ENCODE measurements at places on chromosomes 5 and 9.
A peak's percentile ranks its signal among the peaks of the same experiment; 100 is the strongest.

DNA sequence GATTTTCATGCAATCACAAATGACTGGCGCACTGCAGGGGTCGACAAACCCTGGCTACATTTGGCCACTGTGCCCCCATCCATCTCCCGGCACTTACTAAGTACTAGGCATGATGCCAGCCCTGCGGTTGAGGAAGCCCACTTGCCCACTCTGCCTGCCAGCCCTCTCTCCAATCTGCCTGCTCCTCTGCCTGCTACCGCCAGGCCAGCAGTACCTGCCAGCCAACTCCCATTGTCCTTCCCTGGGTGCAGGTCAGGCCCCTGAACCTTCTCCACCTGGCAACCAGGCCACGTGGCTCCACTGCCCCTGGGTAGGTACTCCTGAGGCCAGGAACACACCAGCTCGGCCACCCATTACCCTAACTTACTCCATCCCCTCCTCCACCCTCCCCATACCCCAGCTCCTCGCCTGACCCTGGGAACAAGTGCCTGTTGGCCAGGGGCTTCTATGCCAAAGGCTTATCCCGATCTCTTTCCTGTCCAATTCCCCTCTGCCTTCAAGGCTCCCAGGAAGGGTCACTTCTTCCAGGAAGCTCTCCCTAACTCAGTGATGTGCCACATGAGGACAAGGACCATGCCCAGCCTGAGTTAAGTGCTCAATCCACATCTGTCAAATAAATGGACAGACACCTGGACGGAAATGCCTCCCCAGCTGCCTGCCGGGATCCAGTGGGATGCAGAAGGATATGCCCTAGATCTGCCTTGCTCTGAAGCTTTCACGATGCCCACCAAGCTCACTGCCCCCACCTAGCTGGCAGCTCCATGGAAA lies 6.6 kb downstream of the EEIG1 start:
- DNase-seq: no peak

DNA sequence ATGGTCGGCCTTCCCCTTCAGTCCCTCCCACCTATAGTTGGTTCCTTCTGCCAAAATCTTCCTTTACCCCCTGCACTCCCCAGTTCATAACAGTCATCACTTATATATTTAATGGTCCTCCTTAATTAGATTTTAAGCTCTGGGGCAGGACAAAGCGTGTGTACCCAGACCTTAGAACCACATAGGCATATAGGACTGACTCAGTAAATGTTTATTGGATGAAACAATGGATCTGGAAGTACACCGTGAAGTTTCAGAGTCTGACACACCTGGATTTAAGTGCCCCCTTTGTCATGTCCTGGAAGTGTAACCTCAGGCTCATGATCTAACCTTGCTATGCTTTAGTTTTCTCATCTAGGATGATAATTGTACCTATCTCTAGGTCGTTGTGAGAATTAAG lies 32.0 kb downstream of the STARD4 start:
- DNase-seq: no peak

DNA sequence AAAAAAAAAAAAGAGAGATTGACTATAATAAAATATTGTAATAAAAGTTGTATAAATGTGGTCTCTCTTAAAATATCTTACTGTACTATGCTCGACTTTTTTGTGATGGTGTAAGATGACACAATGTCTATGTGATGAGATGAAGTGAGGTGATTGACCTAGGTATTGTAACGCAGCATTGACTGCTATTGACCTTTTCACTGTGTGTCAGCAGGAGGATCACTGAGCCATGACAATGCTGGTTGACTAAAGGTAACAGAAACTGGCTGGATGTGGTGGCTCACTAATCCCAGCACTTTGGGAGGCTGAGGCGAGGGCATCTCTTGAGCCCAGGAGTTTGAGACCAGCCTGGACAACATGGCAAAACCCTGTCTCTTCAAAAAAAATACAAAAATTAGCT lies 78.6 kb upstream of the MYO10 start:
- no peak for DNase-seq

- no peak for DNase-seq
Measured at GRCh38 chr9:133505901-133506652, 18.7 kb downstream of the MYMK start.

GRCh38 chr5:141647851-141648250 lies 3.4 kb downstream of the FCHSD1 start:
- DNase-seq: no peak

DNA sequence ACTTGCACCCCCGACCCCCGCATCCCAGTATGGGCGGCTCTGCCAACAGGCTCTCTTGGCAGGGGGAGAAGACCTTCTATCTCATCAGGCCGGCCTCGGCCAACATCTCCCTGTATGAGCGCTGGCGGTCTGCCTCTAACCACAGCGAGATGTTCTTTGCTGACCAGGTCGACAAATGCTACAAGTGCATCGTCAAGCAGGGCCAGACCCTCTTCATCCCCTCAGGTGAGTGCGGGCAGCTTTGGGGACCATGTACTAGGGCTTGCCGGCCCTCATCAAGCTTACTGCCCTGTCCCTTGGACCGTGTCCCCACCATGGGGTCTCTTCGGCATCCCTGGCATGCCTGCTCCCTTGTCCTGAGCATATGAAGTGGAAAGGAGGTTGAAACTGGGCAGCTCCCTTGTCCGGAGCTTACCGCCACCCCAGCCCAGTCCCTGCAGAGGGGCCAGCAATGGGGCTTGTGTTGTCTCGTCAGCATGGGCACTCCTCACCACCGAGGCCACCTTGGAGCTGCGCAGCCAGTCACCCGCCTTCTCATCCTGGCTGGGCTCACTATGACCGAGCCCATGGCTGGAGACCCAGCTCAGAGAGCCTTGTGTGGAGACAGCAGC lies 78.1 kb downstream of the PHF2 start:
- no peak for DNase-seq

- DNase-seq: no peak
Measured at GRCh38 chr5:36944607-36945225, 68.1 kb downstream of the NIPBL start.

DNA sequence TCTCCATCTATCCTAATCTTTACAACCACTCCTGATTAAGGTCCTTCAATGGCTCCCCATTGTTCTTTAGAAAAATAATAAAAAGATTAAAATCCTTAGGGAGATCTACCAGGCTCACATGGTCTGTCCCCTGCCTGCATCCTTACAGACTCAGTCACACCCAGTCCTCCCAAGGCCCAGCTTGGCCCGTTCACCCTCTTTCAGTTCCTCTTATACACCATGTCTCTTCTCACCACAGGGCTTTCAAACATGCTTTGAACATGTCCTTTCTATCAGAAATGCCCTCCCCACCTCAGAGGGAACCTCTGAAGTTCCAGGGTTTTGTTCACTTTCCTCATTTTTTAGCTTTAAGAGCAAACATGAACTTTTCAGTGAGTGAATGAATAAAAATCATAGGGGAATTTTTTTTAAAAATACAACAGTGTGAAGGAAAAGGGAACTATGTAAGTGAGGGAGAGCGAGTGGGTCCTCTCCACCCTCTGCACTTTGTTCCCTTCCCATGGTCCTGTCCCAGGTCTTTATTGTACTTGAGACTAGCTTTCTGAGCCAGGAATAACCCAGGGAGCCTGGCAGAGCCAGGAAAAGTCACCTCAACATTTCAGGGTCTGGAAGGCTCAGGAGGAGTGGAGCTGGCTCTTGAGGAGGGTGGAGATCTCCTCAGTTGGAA lies 55.3 kb downstream of the TRPC7 start:
- no peak for DNase-seq

DNA sequence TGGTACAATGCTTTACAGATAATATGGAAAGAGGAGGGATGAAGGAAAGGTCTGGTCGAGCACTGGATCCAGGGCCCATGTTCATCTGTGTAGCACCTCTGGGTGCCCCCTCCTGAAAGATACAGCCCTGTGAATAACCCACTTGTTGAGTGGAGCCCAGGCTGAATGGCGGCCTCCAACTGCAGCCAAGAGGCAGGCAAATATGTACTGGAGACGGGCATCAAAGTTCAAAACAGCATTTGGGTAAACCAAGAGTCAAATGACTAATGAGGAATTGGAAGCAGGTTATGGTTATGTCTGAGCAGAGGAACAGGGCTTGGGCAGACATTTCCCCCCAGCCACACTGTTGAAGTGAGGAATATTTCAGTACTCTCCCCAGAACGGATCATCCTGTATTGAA lies 1.1 kb downstream of the C9 start:
- DNase-seq: no peak

- no peak for DNase-seq
Measured at GRCh38 chr5:179308563-179309382, 36.5 kb downstream of the ADAMTS2 start.

DNA sequence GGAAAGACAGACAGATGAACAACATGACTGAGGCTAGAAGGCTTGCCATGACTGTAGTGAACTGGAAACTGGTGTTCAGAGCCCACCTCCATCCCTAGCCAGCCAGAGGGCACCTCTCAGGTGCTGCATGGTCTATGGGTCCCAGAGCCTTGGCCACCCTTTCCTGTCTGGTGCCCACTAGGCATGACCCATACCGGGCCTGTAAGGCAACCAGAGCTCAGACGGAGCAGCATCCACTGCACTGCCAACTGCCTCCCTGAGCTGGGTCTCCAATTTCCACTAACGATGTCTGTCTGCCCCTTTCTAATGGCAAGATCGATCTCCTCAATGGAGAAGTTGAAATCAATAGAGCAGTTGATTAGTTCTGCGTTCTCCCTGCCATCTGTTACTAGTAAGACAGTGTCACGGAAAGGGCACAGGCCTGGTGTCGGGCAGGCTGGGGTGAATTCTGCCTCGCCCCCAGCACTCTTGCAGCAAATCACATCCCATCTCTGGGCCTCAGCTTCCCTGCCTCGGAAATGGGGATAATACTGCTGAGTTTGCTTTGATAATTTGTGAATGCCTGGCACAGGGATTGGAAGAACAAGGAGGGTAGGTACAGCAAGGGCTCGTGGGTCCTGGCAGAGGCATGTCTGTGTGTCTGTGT lies 172.3 kb upstream of the MVB12B start:
- DNase-seq: no peak

DNA sequence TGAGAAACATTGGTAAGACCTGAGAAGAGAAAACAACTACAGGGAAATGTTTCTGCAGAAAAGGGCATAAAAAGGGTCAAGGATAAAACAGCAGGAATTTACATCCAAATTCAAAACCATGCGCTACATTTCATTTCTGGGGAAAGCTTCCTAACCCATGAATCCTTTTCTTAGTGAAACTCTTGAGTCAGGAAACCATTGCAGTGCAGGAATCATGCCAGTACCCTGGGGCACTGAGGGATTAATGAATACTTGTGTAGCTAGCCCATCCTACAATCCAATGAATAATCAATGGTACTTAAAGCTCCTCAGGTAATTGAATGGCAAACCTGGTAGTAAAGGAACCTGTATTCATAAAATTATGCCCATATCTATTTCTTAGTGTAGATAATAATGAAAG lies 580.5 kb downstream of the TLE1 start:
- peak; percentile 16 for DNase-seq

- no peak for DNase-seq
Measured at GRCh38 chr9:117473293-117473692, 58.4 kb upstream of the ASTN2 start.

DNA sequence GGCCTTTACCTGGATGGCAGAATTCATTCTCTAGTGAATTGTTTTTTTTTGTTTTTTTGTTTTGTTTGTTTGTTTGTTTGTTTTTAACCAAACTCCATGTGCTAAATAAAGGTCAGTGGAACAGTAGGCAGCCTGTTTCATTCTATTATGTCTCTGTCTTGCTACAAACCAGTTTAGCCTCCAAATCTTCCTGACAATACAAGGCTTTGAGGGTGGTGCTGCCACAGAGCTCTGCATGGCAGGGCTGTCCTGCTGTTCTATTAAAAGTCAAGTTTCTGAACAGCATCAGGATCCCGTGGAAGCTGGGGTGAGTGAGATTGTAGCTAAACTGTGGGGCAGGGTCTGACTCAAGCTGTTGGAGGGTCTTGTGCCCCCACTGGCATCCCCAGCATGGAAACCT lies 144.1 kb upstream of the MAST4 start:
- no peak for DNase-seq

DNA sequence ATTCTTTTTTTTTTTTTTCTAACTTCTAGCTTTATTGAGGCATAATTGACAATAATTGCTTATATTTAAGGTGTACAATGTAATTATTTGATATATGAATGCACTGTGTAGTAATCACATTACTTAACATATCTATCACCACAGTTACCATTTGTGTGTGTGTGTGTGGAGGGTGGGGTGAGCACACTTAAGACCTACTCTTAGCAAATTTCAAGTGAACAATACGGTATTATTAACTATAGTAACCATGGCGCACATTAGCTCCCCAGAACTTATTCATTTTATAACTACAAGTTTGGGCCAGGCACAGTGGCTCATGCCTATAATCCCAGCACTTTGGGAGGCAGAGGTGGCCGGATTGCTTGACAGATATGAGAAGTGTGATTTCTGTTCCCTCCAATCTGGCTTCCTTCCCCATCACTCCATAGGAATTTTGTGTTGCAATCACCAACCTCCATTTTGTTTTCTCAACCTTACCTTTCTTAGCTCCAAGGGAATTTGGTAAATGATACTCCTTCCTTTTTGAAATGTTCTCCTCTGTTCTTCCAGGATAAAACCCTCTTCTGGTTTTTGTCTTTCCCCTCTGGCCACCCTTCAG lies 14.9 kb downstream of the TXN start:
- no peak for DNase-seq

- no peak for DNase-seq
Measured at GRCh38 chr9:105254226-105254625, 9.8 kb downstream of the SLC44A1 start.

GRCh38 chr9:75033791-75034473 lies 5.8 kb upstream of the CARNMT1 start:
- DNase-seq: no peak

GRCh38 chr9:116027096-116027495 lies 126.5 kb upstream of the PAPPA start:
- no peak for DNase-seq

- DNase-seq: no peak
Measured at GRCh38 chr5:129511291-129511690, 51.2 kb downstream of the ADAMTS19 start.

DNA sequence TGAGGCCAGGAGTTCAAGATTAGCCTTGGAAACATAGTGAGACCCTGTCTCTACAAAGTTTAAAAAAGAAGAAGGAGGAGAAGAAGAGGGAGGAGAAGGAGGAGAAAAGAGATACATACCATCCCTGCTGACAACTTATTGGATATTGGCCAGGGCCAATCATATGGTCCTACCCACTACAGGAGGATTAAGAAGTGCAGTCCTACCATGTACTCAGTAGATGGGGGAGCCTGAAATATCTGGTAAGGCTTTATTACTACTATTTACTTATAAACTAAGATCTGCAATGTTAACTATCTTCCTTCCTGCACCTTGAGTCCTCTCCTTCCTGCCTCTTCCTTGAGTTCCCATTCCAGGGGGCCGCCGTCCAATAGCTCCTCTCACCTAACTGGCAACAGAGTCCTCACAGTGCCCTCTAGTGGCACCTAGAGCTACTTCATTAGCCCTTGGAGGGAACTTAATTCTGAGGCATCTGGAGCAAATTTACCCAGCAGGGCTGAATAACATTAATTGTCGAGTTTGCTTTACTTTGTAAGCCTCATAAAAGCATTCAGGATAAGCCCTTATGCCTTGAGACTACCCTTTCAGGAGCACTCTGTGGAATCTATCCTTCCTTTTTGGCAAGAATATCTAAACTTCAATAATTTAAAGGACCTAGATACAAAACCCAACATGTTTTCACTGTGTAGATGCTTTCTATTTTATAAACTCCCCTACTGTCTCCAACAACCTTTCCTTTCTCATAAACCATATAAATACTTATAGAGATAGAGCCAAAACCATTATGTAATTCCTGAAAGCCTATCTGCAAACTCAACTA lies 39.1 kb upstream of the RANBP6 start:
- peak; percentile 10 for DNase-seq

GRCh38 chr5:912280-913091 lies 19.8 kb downstream of the TRIP13 start:
- DNase-seq: peak; percentile 88

Data from T1000 (cell line).